ENCODE measurements at places on chromosomes 5 and 9.

- DNase-seq: no peak
Measured at GRCh38 chr5:132327252-132327955, 33.2 kb downstream of the SLC22A4 start.

DNA sequence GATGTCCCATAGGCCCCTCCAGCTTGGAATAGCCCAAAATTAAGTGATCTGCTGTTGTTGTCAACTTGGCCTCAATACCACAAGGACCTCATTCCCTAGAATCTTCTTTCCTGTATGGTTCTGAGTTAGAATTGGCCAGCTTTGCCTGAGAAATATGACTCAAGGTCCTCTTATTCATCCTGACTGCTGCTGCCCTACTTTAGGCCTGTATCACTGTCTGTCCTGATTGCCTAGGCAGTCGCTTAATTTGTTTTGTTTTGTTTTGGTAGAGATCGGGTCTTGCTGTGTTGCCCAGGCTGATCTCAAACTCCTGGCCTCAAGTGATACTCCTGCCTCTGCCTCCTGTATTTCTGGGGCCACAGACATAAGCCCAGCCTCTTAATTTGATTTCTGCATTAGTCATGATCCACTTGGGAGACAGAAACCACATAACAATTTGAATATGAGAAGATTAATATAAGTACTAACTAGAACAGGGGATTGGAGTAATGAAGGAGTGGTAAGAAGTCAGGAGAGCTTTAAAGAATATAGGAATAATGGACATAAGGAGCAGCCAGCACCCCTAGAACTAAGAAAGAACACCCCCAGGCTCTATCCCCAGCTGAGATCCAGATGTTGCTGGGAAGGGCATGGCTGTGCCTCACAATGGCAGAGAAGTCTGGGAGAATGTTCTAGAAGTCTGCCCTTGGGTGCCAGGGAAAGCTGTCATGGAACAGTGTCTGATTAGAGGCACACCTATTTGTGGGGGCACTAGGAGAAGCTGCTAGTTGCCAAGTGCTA, 4.6 kb downstream of the TEX53 start:
- no peak for DNase-seq

DNA sequence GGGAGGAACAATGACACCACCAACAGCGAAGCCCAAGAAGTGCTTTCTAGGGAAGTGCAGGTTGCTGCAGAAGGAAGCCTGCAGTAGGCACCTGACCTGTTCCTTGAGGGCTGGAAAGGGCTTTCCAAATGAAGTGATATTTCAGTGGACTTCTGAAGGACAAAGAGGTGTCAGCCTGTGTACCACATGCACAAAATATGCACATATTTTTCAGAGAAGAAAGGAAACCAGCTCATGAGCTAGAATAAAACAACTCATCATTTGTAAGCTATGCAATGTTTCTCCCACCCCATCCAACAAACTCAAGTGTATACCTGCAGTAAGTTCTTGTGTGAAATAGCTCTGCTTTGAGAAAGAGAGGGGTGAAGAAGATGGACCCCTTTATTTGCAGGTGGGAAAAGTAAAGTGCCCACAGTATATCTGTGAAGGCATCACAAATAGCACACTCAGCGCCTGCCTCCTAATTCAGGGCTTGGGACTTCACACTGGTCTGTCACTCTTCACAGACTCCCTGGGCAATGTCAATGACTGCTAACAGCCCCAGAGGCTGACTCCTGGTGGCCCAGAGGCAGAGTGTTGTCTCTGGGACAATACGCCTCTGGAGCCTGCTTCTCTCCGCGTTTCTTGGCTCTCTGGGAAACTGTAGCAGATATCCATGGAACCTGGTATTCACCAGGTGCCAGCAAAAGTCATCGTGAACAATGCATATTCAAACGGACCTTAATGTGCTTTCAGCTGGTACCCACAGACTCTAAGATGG, 198.1 kb upstream of the EFNA5 start:
- DNase-seq: no peak

GRCh38 chr9:371349-371748, 156.7 kb downstream of the DOCK8 start:
- DNase-seq: no peak

DNA sequence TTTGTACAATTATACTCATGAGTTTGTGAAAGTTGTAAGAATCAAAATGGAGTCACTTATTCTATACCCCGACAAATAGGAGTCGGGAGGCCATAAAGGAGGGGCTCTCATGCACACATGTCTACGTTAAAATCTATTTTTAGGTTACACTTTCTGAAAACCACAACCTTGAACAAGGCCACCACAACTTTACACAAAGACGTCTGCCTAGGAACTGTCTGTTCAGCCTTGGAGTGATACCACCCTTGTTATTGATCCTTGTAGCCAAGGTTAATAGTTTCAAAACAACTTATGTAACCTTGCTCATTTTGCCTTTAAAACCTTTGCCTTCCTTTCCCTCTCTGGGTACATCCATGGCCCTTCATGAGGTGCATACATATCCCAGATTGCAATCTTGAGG, 4.1 kb upstream of the NDFIP1 start:
- DNase-seq: no peak

DNA sequence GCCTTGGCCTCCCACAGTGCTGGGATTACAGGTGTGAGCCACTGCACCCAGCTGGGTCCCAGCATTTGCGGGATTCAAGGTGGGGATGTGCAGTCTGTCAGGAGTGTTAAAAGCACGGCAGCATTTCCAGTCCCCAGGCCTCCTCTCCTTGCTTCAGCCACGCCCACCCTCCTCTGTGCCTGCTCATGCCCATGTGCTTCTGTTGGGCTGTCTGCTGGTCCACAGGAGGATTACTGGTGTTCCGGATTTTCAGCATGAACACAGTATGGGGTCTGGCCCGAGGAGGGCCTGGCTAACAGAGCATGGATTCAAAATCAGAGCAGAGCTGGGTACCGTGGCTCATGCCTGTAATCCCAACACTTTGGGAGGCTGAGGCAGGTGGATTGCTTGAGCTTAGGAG, 5.5 kb downstream of the ARRDC1 start:
- no peak for DNase-seq

DNA sequence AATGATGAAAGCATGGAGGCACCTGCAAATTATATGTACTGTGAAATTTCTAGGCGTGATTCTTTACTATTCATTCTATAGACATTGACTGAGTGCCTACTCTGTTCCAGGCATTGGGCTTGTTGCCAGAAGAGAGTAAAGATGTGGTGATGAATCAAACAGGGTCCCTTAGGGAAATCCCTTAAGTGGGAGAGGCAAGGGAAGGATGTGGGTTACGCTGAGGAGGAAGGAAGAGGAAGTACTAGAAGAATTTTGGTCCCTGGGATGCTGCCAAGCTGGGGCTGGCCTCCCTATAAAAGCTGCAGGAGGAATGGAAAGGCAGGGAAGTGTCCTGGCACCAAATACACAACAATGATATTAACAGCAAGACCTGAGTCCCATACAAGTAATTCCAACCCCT, 76.7 kb upstream of the SPOCK1 start:
- no peak for DNase-seq

DNA sequence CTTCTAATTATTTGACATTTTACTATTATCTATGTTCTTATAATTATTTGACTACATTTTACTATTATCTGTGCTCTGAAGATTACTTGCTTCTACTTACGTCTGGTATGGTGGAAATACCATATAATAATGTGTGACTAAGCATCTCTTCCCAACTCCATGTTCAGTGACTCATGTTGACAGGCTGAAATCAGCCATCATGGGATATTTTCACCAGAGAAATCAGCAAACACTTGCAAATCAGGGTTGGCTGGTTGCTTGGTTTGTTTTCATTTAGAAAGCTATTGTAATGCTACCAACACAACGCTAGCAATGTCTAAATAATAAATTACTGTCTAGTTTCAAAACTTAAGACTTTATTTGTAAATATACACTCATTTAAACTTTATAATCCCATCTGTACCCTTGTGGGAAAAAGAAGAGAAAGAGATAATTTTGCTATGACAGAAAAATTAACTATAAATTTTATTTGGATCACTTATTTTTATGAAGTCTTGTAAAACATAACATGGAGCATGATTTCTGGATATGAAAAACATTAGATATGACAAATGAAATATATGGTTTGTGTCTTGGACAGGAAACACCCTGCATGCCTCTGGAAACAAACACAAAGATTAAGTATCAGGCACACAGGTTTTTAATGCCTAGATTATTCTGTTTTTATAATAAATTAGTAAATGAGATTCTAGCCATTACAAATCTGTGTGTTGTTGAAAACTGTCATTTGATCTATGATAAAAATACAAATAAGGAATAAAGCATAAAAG, 337.6 kb downstream of the BNC2 start:
- DNase-seq: no peak

- DNase-seq: no peak
Measured at GRCh38 chr5:16773991-16774390, 157.2 kb upstream of the RETREG1 start.

Data from stimulated activated CD8-positive, alpha-beta memory T cell treated with anti-CD3 and anti-CD28 coated beads, Interleukin-2, amount 100 ng/mL, for 48 hours (primary cell).